Glomerular endothelial cell (primary cell): ENCODE measurements at places on chromosomes 6 and 20. TPM values are rescaled to one million over a fixed set of nuclear protein-coding genes. Genes with fewer than 3 reads are reported as not detected.

DNA sequence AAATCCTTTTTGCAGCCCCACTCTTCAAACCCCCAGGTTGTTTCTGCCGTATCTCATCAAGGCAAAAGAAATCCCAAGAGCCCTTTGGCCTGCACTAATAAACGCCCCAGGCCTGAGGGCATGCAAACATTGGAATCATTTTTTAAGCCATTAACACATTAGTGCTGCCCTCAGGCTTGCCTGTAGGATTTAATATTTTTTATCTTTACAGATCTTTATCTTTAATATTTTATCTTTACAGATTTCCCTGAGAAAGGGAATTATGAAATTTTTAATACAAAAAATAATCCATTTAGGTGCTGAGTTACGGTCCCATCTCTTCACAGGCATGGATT, 14.7 kb downstream of the GTPBP2 start:
- no peak for DNase-seq

- DNase-seq = no peak
Measured at GRCh38 chr6:1796706-1797529, 187.2 kb downstream of the FOXC1 start.

DNA sequence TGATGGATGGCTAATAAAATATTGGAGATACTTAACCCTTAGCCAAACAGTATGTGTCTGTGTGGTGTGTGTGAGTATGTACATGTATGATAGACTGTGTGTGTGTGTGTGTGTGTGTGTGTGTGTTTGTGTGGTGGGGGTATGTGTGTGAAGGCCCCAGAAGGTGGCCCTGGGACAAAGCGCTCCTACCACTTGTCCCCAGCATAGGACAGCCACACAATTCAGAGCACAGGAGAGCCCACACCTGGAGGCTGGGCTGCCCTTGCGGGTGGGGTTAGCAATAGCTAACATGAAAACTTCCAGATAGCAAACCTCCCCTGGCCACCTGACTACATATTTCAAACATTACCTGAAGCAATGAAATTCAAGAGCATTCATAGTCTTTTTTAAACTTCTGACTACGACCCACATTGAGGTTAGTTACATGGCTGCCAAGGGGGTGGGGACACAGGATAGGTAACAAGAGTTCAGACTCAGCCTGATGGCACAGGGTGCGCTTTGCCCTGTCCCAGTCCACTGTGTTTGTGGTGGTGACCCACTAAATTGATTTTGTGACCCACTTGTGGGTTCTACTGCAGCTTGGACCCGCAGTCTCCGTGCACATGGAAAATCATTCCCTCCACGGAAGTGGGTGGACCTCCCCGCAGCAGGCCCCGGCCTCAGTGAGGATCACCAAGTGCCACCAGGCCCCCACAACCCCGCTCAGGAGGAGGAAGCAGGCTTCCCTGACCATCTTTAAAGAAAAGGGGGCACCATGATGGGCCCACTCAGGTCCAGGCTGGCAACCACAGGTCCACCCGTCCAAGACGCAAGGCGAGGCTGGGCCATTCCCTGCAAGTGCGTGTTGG, 34.8 kb downstream of the ZC3H12D start:
- no peak for DNase-seq

- DNase-seq = no peak
Measured at GRCh38 chr20:11110535-11110934, 436.7 kb upstream of the JAG1 start.

The OR2H1 gene
- not detected in 2 replicates for total RNA-seq

The WFDC10B gene
- total RNA-seq = not detected in 2 replicates

GRCh38 chr20:10719740-10720385, 46.1 kb upstream of the JAG1 start:
- DNase-seq = no peak

The TSPO2 gene
- total RNA-seq = not detected in 2 replicates

The LHFPL5 gene
- total RNA-seq = not detected in 2 replicates

DNA sequence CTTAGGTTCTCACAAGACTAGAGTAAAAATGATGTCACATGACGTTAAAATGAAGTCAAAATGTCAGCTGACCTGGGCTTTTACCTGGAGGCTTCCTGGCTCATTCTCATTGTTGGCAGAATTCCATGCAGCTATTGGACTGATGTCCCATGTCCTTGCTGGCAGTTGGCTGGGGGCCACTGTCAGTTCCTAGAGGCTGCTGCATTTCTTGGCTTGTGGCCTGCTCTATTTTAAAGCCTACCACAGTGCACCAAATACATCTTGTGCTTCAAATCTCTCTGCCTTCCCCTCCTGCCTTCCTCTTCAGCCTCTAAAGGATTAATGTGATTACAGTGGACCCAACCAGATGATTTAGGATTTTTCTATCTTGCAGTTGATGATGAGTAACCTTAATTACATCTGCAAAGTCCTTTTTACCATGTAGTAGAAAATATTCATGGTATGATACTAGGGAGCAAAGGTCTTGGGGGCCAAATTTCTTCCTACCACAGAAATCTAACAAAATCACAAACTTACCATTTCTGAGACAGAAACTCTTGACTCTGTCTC, 81.9 kb downstream of the FIG4 start:
- DNase-seq = no peak

The KHDRBS2 gene
- total RNA-seq = not detected in 2 replicates

DNA sequence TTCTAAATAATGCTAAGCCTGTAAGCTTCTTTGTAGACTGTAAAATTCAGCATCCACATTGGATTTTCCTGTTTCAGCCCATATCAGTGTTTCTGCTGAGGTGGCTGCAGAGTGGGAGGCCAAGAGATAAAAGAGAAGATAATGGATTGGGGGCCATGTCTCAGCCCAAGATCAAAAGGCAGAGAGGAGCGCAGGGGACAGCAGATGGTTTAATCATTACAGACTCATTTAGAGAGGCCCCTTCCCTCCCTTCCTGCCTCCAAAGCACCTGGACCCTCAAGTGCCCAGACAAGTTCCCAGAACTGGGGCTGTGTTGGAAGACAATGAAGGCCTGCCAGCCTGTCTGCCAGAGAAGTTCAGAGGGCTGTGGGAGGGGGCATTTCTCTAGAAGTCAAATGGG, 20.4 kb upstream of the CTNNBL1 start:
- DNase-seq = no peak

- DNase-seq = no peak
Measured at GRCh38 chr20:52295556-52295955, 104.0 kb upstream of the ZFP64 start.

DNA sequence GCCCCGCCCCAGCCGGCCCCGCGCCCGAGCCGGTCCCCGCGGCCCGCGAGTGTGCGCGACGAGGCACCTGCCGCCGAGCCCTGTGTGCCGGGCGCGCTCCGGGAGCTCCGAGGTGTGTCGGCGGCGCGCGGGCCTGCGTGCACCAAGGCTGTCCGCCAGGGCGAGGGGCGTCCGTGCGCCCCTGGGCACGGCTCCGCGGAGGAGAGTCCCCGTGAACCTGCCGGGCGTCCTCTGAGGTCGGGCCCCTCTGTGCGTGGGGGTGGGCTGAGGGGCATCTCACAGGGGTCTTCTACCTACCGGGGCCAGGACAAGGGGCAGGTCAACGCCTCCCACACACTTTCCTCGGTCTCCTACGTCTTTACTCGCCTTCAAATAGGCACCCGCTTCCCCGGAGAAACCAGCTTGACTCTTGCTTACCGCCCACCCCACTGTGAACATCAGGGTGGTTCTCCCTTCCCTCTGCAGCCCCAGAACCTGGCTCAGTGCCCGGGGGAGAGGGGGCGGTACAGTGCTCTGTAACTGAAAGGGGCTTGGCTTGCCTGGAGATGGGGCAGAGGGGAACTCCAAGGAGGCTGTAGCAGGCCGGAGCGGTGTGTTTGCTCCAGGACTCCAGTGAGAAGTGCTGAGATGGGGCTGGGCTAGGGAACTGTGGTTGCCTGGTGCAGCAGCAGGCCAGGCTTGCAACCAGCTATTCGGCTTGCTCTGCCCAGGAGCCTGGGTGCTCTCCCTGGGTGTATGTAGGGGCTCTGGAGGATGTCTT, at the start of gene SAMD10:
Gene SAMD10 (minus strand): TSS at position 86 of the 760 bp plus-strand sequence. CDS start 175 bp downstream, outside the sequence.
- no peak for DNase-seq

DNA sequence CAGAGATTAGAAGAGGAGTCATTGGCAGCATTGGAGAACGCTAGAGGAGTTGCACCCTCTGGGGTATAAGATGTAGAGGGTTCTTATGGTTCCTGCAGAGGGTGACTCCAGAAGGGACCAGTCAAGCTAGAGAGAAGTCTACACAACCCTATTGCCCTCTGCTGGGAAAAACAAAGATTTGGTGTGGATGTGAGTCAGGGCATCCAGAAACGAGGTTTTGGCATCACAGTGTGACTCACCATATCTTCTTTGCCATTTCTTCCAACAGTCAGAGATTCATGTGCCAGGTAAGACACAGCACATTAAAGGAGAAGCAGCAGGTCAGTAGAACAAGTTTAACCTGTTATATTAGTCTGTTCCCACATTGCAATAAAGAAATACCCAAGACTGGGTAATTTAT, 598.8 kb downstream of the MAFB start:
- DNase-seq = no peak

The MTFR2 gene
- total RNA-seq = 5.2 and 6.4 TPM in 2 replicates

GRCh38 chr6:135581211-135581610, 83.7 kb upstream of the AHI1 start:
- no peak for DNase-seq

DNA sequence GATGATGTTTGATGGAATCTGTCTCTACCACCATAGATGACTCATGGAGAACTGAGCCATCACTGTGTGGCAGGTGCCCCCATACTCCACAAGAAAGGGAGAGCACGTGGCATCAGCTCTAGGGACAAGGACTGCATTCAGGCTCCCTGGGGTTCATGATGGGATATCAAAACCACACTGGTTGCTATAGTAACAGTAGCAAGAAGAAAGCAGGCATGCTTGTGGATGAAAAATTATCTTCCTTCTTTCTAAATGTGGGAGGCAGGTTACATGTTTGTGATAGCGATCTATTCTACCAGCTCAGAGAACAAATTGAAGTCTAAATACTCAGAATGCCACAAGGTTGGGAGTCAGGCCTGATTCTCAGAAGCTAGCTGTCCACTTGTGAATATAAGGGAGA, 224.2 kb downstream of the ARHGAP18 start:
- no peak for DNase-seq

DNA sequence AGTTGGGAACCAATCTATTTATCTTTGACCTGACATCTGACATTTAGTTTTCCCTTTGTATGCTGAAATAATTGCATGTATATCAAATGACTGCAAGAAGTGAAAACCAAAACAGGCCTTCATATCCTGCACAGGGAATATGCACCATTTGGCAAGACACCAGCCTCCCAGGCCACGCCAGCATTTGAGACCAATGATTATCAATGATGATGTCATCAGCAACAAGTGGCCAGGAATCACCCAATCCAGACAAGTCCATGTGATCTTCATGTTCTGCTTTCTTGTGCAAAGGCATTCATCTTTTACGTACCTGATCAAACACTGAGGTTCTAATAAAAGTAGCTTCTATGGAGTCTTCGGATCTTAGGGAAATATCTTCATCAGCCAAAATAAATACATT, 107.4 kb upstream of the TENT5A start:
- no peak for DNase-seq

DNA sequence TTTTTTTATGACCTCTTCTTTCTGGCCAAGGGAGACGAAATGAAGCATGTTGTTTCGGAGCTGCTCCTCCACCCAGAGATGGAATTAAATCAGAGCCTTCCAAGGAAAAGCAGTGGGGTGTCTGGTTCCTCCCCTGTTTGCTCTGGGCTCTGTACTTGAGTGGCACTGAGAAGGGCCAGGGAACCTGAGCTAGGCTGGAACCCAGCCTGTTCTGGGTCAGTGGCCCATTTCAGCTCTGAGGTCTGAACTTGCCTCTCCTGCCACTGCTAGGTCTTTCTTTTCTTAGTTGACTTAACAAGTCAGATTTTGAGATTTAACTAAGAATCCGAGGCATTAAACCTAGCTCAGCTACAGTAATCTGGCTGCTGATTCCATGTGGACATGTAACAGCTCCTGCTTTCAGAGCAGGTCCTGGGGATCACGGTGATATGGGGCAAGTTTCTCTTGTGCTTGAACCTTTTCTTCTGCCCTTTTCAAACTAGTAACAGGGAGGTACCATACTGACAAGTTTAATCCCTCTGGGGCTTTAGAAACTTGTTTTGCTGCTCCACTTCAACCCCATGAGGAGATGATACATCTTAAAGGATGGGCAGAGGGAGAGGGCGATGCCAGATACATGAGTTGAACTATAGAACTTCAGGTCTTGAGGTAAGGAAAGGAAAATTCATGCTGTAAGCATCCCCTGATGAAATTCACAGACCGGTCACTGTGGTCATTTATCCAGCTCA, 101.1 kb downstream of the SLC24A3 start:
- no peak for DNase-seq

DNA sequence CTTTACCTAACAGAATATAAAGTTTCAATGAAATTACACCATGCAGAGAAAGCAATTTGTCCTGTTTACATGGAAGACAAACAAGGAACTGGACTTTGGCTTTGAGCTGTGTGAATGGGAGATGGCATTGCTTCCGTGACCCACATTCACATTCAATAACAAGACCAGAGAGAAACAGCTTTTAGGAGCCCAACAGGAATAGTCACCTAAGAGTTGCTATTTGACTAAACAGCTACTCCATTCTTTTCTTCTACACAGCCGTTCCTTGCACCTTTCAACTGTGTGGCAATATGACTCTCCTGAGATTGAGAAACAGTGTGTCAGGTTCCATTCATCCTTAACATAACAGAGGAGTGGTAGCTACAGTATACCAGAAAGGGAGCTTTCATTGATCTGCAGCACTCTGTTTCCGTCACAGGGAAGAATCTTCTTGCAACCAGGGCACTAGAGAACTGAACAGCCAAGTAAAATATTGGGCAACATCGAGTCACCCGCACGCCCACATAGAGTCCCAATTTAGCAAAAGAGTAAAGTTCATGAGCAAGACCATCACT, 355.1 kb downstream of the HAO1 start:
- DNase-seq = no peak
